AG10803 (cell line): ENCODE measurements at places on chromosomes 11 and 22.

DNA sequence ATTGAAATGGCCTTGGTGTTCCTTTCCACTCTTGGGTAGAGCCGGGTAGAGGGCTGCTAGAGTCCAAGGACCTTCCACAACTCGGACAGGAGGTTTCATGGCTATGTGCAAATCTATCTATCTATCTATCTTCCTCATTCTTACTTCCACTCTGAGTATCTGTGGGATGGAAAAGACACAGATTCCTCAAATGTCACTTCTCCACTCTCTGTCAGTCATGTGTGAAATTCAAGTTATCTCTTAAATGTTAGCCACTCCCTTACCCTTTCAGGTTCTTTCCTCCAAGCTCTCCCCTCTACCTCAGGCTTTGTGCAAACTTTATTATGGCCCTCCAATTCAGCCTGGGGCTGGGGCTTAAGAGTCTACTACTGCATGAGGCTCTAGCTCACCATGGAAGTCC is 84.3 kb downstream of the GDPD4 start:
- DNase-seq = no peak

- no peak for DNase-seq
Measured at GRCh38 chr22:48301421-48301820, 1526.3 kb downstream of the BRD1 start.

- no peak for DNase-seq
Measured at GRCh38 chr11:31337806-31338205, 31.7 kb downstream of the DCDC1 start.

GRCh38 chr22:48579043-48579927 is 1248.4 kb downstream of the BRD1 start:
- DNase-seq = no peak

GRCh38 chr22:36470162-36470993 is 11.1 kb downstream of the TXN2 start:
- peak; percentile 86 for DNase-seq

GRCh38 chr22:22371031-22371541 is 126.5 kb downstream of the VPREB1 start:
- no peak for DNase-seq

GRCh38 chr22:23243006-23243573 is 62.8 kb downstream of the BCR start:
- no peak for DNase-seq

GRCh38 chr22:28480000-28480715 is 199.5 kb downstream of the TTC28 start:
- DNase-seq = peak; percentile 5

- DNase-seq = peak; percentile 39
Measured at GRCh38 chr11:34234086-34234740, 123.6 kb downstream of the ABTB2 start.

DNA sequence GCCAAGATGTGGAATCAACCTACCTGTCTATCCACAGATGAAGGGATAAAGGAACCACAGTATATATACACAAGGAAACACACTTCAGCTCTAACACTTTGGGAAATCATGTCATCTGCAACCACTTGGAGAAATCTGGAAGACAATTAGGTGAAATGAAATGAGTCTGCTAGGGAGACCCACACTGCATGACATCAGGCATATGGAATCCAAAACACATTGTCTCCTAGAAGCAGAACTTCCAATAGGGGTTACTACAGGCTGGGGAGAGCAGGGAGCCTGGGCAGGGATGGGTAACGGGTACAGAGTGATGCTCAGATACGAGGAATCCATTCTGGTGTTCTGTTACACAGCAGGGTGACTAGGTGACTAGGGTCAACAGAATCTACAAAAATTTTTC is 18.3 kb downstream of the RGL4 start:
- peak; percentile 80 for DNase-seq

DNA sequence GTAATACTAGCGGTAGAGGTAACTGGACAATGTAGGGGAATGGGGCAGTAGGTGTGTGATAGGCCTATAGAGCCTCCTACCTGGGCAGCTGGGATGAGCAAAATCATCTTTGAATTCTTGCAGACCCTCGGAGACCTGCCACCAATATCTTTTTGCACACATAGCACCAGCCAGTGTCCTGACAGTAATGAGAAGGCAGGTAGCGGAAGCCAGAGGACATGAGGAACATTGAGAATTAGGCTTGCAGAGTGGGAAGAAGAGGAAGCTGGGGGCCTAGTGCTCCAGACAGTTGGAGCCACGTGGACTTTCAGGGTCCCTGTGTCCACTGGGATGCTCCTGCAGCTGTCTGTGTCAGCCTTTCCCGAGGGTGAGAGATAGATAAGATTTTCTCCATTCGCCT is 17.2 kb upstream of the SYT13 start:
- DNase-seq = no peak

DNA sequence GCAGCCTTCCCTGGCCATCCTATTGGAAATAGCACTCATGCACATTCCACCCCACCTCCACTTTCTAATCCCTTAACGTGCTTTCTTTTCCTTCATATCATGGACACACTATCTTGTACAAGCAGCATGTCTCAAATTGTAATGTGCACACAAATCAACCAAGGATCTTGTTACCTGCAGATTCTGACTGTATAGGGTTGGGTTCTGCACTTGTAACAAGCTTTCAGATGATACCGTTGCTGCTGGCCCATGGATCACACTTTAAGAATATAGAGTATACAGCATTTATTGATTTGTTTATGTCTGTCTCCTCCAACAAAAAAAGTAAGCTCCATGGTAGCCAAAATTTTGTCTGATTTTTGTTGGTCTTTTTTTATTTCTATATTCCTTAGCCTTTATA is 32.4 kb upstream of the POU2AF1 start:
- no peak for DNase-seq

DNA sequence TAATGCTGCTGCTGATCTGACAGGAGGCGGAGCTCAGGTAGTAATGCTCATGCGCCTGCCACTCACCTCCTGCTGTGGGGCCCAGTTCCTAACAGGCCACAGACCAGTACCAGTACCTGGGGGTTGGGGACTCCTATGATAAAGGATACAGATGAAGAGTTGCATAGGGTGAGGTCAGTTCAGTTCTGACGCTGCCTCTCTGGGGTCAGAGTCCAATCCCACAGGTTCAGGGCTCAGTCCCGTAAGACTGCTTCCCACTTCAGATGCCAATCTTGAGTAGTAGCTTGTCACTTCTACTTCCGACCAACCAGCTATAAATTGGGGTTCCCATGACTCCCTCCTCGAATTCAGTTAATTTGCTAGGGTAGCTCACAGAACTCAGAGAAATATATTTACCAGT is 8.6 kb downstream of the ASRGL1 start:
- no peak for DNase-seq

- DNase-seq = no peak
Measured at GRCh38 chr11:62918531-62918930, 2.6 kb downstream of the CHRM1 start.

DNA sequence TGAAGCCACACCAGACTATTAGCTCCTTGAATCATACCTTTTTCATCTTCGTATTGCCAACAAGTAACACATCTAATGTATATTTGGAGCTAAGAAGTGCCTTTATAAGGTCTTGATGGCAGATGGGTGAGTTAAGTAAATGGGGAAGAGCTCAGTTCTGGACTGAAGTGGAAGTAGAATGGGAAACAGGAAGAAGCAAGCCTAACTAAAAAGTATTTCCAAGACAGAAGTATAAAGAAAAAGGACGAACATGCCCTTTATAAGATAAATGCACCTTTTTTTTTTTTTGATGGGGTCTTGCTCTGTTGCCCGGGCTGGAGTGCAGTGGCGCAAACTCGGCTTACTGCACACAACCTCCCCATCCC is 14.5 kb downstream of the CRTAM start:
- no peak for DNase-seq

DNA sequence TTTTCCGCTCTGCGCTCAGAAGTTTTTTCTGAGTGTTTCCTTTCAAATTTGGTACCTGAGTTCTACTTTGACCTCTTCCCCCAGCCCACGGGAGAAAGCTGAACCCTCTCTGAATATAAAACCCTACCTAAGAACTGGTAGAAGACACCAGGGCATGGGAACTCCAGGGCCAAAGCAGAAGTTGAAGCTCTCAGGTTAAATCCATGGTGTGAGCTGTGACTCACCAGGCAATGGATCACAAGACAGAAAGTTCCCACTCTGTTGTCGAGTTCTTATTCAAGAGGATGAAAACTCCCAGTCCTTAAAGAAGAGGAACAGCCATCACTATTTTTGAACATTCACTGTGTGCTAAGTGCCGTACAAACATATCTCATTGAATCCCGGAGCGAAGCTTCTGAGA is 8.9 kb downstream of the TMEM218 start:
- no peak for DNase-seq

DNA sequence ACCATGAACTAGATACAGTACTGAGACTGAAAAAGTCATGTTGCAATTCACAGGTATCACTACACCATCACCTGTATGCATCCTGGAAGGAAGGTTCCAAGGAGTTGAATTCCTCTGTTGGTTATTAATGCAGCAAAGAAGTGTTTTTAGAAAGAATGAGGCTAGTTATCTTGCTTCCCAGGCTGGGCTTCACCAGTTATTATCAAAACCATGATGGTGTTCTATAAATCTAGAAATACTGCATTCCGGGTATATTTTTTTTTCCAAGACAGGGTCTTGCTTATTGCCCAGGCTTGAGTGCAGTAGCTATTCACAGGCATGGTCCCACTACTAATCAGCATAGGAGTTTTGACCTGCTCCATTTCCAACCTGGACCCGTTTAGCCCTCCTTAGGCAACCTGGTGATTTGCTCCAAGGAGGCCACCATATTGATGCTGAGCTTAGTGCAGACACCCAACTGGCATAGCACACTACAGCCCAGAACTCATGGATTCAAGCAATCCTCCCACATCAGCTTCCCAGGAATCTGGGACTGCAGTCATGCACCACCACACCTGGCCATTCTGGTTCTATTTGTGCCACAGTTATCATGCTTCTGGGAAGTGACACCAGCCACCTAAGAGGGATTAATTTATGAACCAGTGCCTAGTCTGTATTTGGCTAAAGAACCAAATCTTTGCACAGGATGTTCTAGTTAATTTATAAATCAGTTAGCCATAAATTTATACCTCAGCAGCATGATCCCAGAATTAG is 1.6 kb upstream of the MPEG1 start:
- no peak for DNase-seq

DNA sequence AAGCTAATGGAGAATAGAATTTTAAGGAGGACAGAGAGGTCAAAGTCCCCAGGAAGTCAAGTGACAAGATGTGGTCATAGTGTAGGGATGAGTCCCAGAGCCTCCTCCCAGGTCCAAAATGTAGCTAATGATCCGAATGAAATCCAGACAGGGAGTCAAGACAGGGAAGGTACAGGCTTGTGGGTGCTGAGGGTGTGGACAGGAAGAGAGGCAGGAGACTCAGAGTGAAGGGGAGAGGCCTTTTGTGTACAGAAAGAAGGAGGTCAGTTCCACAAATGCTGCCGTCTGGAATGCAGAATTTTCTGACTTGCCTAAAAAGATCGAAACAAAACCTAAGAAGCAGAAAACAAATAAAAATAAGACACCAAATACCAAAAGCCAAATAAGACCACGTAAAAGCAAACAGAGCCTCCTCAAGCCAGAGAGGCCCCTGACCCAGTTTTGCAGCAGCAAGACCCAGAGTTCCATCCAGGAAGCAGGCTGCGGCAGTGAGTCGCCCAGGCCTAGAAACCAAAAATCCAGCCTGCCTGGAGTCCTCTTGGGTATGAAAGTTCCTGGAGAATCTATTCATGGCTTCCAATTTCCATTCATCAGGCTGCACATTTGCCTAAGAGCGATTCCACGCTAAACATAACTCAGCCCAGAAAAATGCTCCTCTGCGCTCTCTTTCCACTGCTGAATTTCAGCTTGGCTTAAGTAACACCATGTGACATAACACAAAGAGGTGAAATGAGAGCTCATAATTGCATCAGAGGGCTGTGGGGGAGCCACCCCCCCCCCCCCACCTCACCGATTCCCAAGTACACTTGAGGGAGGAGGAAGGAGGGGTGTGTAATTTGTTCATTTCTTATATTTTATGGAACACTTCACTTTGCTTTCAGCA is 71.2 kb downstream of the KIRREL3 start:
- DNase-seq = peak; percentile 90

- DNase-seq = no peak
Measured at GRCh38 chr11:87258171-87258833, 220.6 kb downstream of the TMEM135 start.

DNA sequence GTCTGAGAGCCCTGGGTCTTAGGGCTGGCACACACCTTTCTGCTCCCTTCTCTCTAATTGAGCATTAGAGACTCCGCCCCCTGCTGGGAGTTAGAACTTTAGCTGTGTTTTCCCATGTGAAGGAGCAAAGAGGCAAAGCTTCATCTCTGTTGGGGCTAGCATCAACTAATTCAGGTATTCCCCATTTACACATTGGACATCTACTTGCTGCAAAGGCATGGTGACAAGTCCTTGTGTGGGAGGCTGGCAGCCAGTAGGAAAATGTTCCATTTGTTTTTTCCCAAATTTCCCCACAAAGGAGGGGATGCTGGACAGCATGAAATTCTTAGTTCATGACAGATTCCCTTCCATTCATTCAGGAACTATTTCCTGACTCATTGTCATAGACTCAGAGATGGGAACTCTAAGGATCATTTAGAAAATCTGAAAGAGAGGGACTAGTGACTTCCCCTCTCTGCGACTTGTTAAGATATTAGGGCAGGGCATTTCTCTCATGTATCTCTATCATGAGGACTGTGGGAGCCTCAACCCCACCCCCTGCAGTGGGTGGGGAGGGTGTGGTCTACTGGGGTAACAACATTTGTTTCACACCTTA is 3.6 kb downstream of the CD44 start:
- peak; percentile 78 for DNase-seq
